ENCODE measurements at places on chromosomes 4 and X. TPM values are rescaled to one million over a fixed set of nuclear protein-coding genes. Genes with fewer than 3 reads are reported as not detected.

USP17L26 gene
- total RNA-seq = not detected

CYLC1 gene
- total RNA-seq = not detected

CWH43 gene
- not detected for total RNA-seq

GAGE2A gene
- total RNA-seq = not detected

VCX3A gene
- not detected for total RNA-seq

HHIP gene
- 0.09 TPM for total RNA-seq

STK32B gene
- total RNA-seq = 1.6 TPM

HTN1 gene
- total RNA-seq = not detected

OPHN1 gene
- total RNA-seq = 3.0 TPM

DUX4 gene
- not detected for total RNA-seq

HMX1 gene
- total RNA-seq = not detected

SPANXA1 gene
- not detected for total RNA-seq

CLDN34 gene
- not detected for total RNA-seq

CITED1 gene
- not detected for total RNA-seq

PGAM4 gene
- total RNA-seq = 0.22 TPM

CABS1 gene
- total RNA-seq = not detected

GRIA2 gene
- total RNA-seq = not detected

POU3F4 gene
- total RNA-seq = not detected

IL13RA1 gene
- total RNA-seq = 45.2 TPM

L1CAM gene
- 29.9 TPM for total RNA-seq

SUPT20HL1 gene
- total RNA-seq = not detected

RBM47 gene
- total RNA-seq = 40.2 TPM

RTL9 gene
- 0.02 TPM for total RNA-seq

Data from NCI-H460 (cell line).